ENCODE measurements at places on chromosomes 3 and 15. TPM values are rescaled to one million over a fixed set of nuclear protein-coding genes. Genes with fewer than 3 reads are reported as not detected.

HAUS2 gene
- 45.1 TPM for total RNA-seq

P2RY1 gene
- total RNA-seq = 0.17 TPM

ROBO2 gene
- total RNA-seq = not detected

GOLIM4 gene
- total RNA-seq = 1.4 TPM

CHRM5 gene
- not detected for total RNA-seq

SLC38A3 gene
- not detected for total RNA-seq

EFHB gene
- 0.51 TPM for total RNA-seq

PP2D1 gene
- not detected for total RNA-seq

IQGAP1 gene
- total RNA-seq = 207 TPM

ZNF660 gene
- 0.07 TPM for total RNA-seq

SCG5 gene
- total RNA-seq = 1.6 TPM

APPL1 gene
- total RNA-seq = 34.7 TPM

ELL3 gene
- 2.4 TPM for total RNA-seq

Data from activated CD4-positive, alpha-beta memory T cell treated with anti-CD3 and anti-CD28 coated beads for 36 hours (primary cell).